CD4-positive, alpha-beta T cell treated with Interleukin-4 for 4 hours (primary cell): ENCODE measurements at places on chromosomes 16 and 17.
A peak's percentile ranks its signal among the peaks of the same experiment; 100 is the strongest.

DNA sequence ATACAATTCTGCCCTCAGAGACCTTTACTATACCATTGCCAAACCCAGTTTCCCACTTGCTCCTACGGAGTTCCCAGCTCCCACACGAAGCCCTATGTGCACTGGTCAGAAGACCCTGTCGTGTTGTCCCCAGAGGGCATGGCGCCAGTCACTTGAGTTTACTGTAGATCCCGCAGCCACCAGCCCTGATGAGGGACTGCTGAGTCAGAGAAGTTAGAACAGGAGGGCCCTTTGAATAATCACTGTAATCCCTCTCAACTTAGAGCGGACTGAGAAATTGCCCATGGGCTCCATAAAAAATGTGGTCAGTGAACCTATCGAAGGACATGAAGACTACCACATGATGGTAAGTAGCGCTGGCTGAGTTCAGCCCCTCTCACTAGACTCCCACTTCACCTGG lies 9.2 kb downstream of the UBFD1 start:
- DNase-seq: no peak

- no peak for DNase-seq
These were observed 34.0 kb downstream of the KIAA0513 start for GRCh38 chr16:85061566-85061965.

GRCh38 chr17:69012895-69013805 lies 47.6 kb downstream of the ABCA9 start:
- no peak for DNase-seq

DNA sequence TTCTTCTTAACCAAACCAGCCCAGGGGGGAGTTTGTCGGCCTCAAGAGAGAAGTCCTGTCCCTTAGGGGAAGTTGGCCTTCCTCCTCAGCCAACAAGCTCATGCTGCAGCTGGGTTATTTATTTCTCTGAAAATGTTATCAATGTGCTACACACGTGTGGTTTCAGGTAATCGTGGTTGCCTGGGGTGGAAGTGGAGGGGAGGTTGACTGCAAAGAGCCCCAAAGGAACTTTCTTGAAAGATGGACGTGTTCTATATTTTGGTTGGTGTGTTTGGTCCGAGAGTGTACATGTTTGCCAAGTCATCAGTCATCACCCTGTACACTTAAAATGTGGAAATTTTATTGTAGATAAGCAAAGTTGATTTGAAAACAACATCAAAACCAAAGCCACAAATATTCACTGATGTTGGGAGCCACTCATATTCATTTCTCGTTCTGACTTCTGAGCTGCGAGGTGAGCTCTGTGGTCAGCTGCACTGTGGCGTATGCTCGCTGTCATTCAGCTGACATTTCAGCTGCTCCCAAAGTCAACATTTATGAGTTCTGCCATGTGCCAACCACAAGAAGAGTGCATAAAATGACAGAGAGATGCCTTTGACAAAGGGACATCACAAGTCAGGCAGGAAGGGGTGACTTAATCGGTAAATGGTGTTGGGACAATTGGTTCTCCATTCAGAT lies 26.5 kb upstream of the ADGRG1 start:
- peak; percentile 78 for DNase-seq

DNA sequence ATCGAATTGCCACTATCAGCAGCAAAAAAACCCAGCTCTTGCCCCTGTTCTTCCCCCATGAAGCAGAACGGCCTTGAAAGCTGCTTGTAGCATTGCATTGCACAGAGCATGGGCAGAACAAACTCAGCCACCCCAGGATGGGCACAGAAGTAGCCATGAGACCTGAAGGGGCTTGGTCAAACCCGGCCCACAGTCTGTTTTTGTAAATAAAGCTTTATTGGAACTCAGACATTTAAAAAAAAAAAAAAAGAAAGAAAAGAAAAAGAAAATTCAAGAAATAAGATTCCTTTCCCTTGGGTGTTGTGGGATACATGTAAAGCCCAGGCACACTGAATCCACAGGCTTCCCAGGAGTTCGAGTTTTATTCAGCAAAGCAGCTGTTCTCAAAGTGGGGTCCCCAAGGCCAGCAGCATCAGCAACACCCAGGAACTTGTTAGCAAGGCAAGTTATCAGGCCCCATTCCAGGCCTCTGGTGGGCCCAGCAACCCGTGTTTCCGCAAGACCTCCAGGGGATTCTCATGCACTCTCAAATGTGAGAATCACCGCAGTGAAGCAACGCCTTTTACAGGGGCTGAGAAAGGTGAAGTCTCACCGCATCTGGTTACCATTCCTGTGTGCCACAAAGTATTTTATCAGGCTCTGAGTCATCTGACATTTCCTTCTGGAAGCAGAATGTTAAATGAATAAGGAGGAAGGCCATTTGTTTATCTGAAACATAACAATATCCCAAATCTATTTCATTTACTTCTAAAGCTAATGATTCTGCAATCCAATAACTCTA lies 108.2 kb downstream of the SLC39A11 start:
- no peak for DNase-seq

- no peak for DNase-seq
These were observed 16.4 kb downstream of the DHX38 start for GRCh38 chr16:72109966-72110530.

DNA sequence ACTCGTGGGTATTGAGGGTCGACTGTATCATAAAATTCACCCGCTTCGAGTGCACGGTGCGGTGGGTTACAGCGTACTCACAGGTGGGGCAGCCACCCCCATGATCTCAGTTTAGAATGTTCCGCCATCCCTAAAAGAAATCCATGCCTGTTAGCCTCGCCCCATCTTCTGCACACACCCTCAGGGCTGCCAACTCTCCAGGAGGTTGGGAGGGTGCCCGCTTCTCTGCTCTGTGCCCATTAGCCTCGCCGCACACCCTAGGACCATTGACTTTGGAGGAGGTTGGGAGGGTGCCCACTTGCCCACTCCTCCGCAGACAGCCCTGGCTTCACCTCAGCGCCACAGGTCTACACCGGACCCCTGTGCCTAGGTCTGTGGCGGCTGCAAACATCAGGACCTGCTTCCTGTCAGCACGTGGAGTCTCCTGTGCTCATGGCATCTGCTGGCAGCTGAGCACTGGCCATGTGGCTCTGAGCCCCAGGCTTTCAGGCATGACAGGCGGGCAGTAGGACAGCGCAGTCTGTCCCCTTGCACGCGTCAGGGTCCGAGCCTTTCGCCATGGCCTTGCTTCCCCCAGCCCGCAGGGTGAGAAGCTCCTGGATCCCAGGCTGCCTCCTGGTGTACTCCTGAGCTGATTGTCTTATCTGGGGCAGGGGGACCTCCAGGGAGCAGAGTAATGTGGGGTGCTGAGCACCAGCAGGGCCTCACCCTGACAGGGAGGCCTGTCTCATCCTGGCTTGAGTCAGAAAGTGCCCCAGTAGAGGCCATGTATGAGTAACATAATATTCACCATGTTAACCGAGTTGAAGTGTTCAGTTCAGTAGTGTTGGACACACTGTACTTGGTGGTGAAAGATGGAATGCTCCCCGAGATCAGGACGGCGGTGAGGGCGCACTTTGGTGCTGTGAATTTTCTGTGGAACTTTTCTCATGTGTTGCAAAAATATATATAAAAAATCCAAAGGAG lies 21.9 kb downstream of the NME3 start:
- no peak for DNase-seq

DNA sequence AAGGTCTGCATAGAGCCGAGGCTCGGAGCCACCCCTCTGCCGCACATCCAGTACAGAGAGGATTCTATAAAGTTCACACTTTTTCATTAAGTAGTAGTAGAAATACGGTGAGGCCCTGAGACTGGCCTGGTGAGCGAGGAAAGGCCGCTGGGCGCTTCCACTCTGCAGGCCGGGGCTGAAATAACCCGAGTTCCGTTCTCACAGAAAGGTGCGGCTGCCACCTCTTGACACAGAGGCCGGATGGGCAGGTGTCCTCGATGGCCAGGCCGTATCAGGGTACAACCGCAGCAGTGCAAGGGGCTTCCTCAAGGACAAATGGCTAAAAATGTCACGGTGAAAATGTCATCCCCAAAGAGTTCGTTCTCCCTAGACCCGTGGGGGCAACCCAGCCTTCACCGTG lies 770 bp upstream of the PCYT2 start:
- no peak for DNase-seq

- peak; percentile 63 for DNase-seq
These were observed 4.5 kb upstream of the TMEM92 start for GRCh38 chr17:50269477-50270434.

DNA sequence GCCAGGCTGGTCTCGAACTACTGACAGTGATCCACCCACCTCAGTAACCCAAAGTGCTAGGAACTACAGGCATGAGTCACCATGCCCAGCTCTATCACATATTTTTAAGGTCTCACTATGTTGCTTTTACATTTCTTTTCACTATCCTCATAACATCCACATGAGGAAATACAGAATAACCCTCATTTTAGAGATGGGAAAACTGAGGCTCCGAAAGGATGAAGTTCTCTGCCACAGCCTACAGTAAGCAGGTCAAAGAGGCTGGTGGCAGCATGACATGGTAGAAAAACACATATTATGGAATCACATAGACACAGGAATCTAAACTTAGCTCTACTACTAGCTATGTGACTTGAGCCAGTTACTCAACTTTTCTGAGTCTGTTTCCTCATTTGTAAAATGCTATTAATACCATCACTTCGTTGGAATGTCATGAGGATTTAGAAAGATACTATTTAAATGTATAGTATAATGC lies 32.2 kb downstream of the APPBP2 start:
- no peak for DNase-seq

DNA sequence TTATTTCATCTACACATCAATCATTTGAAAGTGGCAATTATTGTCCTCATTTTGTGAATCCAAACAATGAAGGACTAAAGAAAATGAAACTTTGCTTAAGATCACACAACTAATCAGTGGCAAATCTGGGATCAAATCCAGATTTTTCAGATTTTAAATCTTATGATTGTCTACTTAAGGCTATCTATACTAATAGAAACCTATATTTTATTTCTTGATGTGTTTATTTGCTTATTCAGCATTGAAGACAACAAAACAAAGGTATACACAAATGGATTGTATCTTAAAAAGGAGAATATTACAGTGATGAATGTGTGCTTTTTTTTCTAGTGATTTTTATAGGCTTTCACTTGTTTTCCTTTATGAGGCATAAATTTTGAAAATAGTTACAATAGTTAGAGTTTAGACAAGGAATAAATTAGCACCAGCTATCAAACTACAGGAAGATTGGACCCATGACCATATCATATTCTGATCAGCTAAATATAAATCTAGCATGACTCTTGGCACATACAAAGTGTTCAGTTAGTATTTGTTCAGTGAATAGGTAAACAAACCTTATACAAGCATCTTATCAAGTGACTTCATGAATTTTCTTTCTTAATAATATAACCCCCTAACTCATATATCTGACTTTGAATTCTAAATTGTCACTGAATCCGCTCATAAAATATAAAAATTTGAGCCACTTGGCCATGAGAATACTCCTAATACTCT lies 20.5 kb downstream of the VMP1 start:
- DNase-seq: no peak

- DNase-seq: no peak
These were observed 91.2 kb downstream of the TOX3 start for GRCh38 chr16:52455549-52456277.

DNA sequence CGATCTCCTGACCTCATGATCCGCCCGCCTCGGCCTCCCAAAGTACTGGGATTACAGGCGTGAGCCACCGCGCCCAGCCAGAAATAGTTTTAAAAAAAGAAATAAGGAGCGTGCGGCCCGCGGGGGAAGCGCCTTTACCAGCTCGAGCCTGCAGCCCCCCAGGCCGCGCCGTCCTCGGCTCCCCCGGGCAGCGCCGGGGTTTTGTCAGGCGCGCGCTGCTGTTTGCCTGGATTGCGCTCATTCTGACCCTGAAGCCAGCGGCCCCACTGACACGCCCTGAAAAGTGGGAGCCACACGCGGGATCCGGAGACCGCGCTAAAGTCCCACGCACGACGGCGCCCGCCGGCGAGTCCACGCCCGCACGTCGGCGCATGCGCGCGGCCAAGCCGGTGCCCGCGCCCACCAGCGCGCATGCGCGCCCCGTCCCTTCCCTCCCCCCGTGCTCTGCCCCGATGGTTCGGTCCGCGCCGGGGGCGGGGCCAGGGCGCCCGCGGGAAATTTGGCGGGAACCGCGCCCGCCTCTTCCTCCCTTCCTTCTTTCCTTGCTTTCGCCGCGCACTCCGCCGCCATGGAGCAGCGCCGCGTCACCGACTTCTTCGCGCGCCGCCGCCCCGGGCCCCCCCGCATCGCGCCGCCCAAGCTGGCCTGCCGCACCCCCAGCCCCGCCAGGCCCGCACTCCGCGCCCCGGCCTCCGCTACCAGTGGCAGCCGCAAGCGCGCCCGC lies at the start of gene CDT1:
Gene CDT1, plus strand, starts transcription at position 526 of the 724 bp plus-strand sequence. Its CDS starts 43 bp downstream, at position 569.
- peak; percentile 78 for DNase-seq

- no peak for DNase-seq
These were observed 716 bp downstream of the TMEM94 start for GRCh38 chr17:75457047-75457654.

GRCh38 chr17:74779948-74780400 lies 3.8 kb upstream of the NAT9 start:
- peak; percentile 83 for DNase-seq
